ENCODE measurements at places on chromosomes 12 and 14.
A peak's percentile ranks its signal among the peaks of the same experiment; 100 is the strongest.

GRCh38 chr14:98014851-98015615, 1217.9 kb downstream of the VRK1 start:
- DNase-seq, result no peak

DNA sequence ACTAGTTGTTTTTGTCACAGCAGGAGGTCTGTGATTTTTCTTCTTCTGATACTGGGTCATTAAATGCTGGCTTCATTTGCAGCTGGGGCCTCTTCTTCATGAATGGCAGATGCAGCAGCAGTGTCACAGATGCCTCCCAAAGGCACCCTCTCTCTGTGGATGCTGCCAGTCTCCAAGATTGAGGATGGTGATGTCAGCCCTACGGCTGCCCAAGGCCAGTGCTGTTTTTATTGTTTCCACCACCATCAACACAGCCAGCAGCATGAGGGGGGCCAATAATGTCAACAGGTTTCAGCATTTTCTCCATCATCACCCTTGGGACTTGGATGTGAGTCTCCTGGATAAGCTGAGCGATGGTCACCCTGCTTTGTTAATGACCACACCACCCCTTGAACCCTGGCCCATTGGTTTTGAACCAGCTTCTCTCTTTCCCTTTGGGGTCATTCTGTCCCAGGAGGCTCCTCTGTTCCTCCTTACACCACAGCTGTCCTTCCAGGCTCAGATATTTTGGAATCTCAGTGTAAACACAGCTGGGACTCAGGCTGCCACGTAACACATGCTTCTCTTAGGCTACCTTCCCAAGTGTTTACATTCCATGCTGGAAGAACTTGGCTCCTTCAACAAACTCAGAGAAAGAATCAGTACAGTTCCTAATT, 151.7 kb upstream of the DDHD1 start:
- DNase-seq, result no peak

GRCh38 chr14:99274346-99275221, 2.6 kb upstream of the BCL11B start:
- DNase-seq, result peak; percentile 59

GRCh38 chr14:28102001-28102400, 664.6 kb upstream of the FOXG1 start:
- no peak for DNase-seq

- no peak for DNase-seq
These were observed 163.5 kb upstream of the NEDD1 start for GRCh38 chr12:96743606-96744005.

DNA sequence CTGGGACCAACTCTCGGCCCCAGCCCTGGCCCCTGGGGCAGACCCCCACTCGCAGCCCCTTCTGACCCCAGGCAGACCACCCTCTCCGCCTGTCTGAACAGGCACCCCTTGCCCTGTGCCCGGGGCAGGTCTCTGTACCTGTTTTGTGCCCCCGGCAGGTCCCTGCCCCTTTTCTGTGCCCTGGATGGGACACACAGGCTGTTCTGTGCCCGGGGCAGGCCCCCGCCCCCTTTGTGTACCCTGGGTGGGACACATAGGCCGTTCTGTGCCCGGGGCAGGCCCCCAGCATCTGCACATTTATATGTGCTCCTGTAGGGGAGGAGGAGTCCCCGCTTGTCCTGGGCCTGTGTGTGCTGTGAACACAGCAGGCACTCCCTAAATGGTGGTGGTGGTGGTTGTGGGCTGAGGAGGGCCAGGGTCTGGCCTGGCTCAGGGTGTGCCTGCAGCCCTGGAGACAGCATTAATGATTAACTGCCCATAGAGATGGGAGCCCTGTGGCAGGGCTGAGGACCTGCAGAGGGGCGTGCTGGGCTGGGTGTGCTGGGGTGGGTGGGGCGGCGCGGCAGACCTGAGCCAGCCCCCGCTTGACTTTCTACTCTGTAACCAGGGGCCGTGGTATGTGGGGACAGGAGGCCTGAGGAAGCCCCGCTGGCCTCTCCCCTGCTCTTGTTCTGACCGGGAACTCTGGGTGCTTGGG, 3.7 kb downstream of the FBRSL1 start:
- no peak for DNase-seq

GRCh38 chr14:91636604-91637003, 95.3 kb downstream of the CATSPERB start:
- no peak for DNase-seq

- no peak for DNase-seq
These were observed 58.8 kb downstream of the ERGIC2 start for GRCh38 chr12:29322157-29322556.

- no peak for DNase-seq
These were observed 107.9 kb downstream of the TRAFD1 start for GRCh38 chr12:112233242-112233641.

- DNase-seq, result no peak
These were observed 161.2 kb downstream of the TMTC3 start for GRCh38 chr12:88303335-88303734.

DNA sequence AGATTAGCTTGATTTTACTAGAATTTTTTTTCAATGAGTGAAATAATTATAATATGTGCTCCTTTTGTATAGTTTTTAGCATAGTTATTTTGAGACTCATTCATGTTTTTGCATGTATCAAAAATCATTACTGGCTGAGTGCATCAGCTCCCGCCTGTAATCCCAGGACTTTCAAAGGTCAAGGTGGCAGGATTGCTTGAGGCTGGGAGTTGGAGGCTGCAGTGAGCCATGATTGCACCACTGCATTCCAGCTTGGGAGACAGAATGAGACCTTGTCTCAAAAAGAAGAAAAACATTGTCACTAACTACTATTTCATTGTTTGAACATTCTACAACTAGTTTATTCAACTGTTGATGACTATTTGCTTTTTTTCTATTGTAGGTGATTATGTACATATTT, 802.7 kb downstream of the SLC16A7 start:
- no peak for DNase-seq

DNA sequence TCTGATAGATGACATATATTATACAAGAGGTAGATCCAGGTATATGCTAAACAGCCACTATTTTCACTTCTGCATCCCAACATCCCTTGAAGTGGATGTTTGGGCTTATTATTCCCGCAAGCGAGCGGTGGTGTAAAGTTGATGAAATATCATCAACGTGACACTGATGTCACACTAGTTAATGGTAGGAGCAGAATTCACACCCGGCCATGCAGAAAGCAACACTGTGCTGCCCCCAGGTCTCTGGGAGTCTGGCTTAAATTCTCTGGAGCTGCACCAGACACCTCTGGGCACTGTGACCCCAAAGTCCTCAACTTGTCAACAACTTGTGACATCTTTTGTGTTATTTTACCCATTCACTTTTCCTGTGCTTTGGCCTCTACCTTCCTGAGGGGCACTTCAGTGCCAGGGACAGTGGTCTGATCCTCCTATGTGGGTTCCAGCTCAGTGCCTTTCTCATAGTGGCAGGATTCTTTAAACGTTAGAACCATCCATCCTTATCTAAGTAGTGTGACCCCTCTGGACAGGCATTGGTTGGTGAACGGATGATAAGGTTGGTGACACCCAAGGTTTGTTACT, 952 bp downstream of the DRAM1 start:
- no peak for DNase-seq

GRCh38 chr14:89378119-89378518, 38.9 kb downstream of the FOXN3 start:
- DNase-seq, result no peak

- DNase-seq, result no peak
These were observed 58.9 kb upstream of the EEA1 start for GRCh38 chr12:92987846-92988621.

- DNase-seq, result no peak
These were observed 185.8 kb downstream of the DUSP6 start for GRCh38 chr12:89166525-89166934.

GRCh38 chr12:131793243-131794022, 34.8 kb upstream of the MMP17 start:
- no peak for DNase-seq

GRCh38 chr12:121713257-121713777, 765 bp downstream of the TMEM120B start:
- no peak for DNase-seq

- DNase-seq, result no peak
These were observed 266.9 kb upstream of the PELI2 start for GRCh38 chr14:55851301-55851700.

DNA sequence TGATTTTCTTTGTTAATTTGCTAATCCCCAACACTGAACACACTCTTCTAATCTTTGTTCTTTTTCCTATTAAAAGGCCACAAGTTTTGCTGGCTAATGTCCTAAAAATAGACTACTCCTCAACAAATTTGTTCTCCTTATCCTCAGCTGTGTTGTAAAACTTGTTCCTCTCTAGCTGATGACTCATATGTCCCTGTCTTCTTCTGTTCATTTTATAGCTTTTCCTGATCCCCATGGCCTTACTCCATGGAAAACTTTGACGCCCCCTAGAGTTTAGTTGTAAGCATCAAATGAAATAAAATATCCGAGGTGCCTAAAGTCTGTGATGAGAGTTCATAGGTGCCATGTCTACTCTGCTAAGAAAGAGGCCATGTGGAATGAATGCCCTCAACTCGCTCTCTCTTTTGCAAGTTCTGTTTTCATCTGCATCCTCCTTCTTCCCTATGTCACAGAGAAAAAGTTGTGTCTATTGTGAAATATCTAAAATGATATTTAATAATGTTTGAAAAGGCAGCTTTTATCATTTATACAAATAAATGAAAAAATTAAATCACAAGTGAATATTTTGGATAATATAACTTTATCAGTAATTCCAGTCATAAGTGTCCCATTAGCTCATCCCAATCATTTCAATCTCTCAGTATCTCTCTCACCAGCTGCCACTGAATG, 237.9 kb downstream of the IPO8 start:
- no peak for DNase-seq

GRCh38 chr12:65608319-65608916, 215.9 kb upstream of the HMGA2 start:
- no peak for DNase-seq

DNA sequence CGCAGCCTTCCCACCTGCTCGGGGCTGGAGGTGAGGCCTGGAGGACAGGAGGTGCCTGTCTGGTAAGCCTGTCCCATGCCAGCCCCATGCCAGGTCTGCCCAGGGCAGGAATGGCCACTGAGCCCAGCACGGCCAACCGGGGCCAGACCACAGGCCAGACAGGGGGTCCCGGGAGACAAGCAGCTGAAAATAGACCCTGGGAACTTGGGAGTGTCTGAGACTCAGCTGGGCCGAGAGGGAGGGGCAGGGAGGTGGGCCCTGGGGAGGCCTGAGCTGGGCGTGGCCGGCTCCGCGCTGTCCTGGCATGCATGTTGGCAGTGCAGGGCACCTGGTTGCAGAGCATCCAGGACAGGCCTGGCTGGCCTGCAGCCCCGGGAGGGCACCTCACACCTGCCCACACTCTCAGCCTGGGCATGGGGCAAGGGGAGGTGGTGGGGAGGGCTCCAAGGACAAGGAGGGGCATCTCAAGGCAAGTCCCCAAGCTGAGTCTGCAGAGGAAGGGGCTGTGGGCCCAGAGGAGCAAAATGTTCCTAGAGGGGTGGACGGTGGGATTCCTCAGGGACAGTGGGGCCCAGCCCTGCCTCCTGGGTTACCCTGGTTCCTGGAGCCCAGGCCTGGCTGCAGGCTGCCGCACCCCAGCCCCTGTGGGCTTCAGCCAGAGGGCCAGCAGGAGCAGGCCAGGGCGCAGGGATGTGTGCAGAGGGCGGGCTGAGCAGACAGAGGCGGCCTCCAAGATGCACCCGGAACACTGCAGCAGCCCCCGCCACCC, 3.2 kb upstream of the CRIP1 start:
- DNase-seq, result no peak

DNA sequence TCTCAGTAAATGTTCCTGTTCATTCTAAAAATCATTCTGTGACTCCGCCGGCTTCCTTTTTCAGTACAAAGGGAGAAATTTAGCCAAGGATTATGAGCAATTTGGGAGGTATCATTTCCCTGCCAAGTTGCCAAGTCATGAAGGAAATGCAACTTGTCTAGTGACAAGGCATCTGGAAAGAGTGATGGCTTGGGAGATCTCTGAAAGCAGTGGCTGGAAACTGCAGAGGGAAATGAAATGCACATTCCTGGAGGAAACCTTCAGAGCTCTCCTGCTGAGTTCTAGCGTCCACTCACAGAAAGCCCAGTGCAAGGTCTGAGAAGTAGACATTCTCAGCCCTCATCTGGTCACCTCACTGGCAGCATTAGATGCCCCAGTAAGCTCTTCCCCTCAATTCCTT, 91.7 kb downstream of the GALC start:
- DNase-seq, result no peak

GRCh38 chr14:39957987-39958386, 525.8 kb upstream of the FBXO33 start:
- no peak for DNase-seq

- DNase-seq, result no peak
These were observed 35.0 kb downstream of the EPS8 start for GRCh38 chr12:15754233-15754632.

Measured in CD4-positive, alpha-beta T cell treated with Interleukin-6 at 100 ng/mL for 8 hours (primary cell).